ENCODE measurements at places on chromosomes 12 and 14.

GRCh38 chr14:48568688-48569087 lies 893.3 kb upstream of the MDGA2 start:
- DNase-seq, result no peak

DNA sequence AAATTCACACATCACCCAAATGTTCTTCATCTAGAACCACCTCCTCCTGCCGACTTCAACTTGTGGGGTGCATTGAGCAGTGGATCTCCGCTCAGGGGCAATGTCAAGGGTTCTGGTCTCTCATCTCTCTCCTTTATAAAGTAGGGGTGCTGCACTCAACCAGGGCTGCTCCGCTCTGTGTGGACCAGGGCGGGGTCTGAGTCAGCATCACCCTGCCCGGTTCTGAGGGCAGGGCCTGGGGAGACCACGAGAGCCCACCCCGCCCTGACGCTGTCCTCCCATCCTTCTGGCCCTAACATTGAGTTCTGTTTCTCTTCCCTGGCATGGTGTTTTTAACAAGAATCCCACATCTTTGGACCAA lies 311.6 kb upstream of the DIO3 start:
- DNase-seq, result no peak

- DNase-seq, result no peak
Observed at GRCh38 chr14:70422538-70422937, 5.6 kb upstream of the SYNJ2BP start.

GRCh38 chr14:26395726-26396125 lies 202.1 kb downstream of the NOVA1 start:
- DNase-seq, result no peak

DNA sequence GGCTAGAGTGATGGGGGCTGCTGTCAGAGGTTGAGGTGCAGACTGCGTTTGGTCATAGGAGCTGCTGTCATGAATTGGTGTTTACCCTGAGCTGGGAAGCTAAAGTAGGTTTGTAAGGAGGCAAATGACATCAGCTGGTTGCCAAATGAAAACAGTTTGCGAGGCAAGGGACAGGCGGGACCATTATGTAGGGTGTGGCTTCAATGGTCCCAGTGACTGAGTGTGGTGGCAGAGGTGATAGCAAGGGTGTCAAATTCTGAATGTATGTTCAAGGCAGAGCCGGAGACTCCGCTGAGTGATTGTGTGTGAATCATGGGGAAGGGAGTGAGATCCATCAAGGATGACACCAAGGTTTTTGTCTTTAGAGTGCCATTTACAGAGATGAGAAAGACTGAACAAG lies 359.5 kb downstream of the VRK1 start:
- DNase-seq, result no peak
